Neural crest cell (in vitro differentiated cells): ENCODE measurements at places on chromosomes 3 and 15. TPM values are rescaled to one million over a fixed set of nuclear protein-coding genes. Genes with fewer than 3 reads are reported as not detected.

- no peak for DNase-seq
Observed at GRCh38 chr3:10653241-10653640, 147.9 kb upstream of the ATP2B2 start.

Gene TNK2
- 46.3 and 54.9 TPM in 2 replicates for total RNA-seq

Gene A4GNT
- total RNA-seq: not detected in 2 replicates

DNA sequence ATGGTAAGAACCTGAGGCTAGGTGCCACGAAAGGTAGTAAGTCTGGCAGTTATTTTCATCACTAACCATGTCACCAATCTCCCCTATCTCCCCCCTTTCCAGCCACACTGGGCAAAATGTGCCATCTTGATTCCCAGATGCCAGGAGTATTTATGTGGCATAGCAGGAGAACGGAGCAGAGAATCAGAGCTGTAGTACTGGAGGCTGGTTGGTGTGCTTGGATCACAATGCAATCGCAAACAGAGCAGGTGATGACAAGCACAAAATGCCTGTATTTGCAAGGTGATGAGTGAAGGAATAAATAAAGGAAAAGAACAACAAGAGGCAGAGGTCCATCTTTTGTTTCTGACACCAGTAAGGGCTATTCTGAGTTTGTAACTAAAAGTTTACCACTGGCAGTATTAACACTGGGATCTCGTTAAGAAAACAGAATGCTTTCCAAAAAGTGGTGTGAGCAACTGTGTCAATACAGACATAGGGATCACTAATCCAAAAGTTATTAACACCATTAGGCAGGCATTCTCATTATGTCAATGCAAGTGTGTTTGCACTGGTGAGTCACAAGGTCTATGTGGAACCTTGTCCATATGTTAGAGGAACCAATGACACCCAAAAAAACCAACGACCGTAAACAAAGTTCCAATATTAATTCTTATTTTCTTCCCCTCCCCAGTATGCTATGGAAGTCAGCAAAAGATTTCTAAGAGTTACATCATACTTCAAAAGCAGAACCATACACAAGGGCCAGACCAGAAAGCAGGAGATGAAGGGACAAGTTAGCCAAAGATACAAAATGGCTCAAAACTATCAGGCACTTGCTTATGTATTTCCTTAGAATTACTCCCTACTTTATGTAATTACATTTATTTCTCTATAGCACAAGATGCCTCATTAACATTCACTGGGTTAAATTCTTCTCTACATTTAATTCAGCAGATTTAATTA, 556.6 kb downstream of the FOXP1 start:
- DNase-seq: no peak

GRCh38 chr3:147619921-147620560, 210.9 kb downstream of the ZIC1 start:
- DNase-seq: no peak
